ENCODE measurements at places on chromosomes 6 and 20.

- no peak for DNase-seq
Measured at GRCh38 chr6:130138116-130138908, 84.4 kb downstream of the SAMD3 start.

- no peak for DNase-seq
Measured at GRCh38 chr20:58693226-58694006, 816 bp downstream of the NPEPL1 start.

GRCh38 chr6:91886183-91886795, 1299.4 kb upstream of the MAP3K7 start:
- DNase-seq: no peak

- peak; percentile 30 for DNase-seq
Measured at GRCh38 chr6:169212436-169212835, 41.2 kb downstream of the THBS2 start.

DNA sequence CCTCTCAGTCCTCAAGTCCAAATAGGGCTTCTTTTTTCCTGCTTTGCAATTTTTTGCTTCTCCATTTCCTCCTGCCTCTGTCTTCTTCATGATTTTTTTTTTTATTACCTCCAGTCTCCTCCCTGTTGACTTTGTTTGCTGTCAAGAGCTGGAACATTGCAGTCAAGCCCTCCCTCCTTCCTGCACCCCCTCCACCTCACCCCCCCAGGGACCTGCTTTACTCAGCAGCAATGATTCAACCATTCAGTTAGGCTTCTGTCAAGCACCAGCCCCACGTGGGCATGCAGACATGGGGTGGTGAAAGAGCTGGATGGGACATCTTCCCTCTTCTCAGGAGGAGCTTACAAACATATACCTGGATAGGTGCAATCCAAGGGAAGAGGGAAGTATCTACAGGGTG, 142.4 kb downstream of the LRFN2 start:
- no peak for DNase-seq

- peak; percentile 29 for DNase-seq
Measured at GRCh38 chr6:92715991-92716390, 703.4 kb downstream of the EPHA7 start.

Data from astrocyte of the spinal cord (primary cell).